T-helper 17 cell (primary cell): ENCODE measurements at places on chromosomes 5 and 9. TPM values are rescaled to one million over a fixed set of nuclear protein-coding genes. Genes with fewer than 3 reads are reported as not detected.

- H3K4me3 ChIP-seq = peak overlapping the region; percentile 89
- no peak overlapping the region for H3K27ac ChIP-seq
- H3K27me3 ChIP-seq = peaks cover 53% of the 10 kb centered on the region
These were observed 558 bp downstream of the SHROOM1 start for GRCh38 chr5:132829742-132830435.

Gene SH2D3C
- total RNA-seq = 15.9 TPM

DNA sequence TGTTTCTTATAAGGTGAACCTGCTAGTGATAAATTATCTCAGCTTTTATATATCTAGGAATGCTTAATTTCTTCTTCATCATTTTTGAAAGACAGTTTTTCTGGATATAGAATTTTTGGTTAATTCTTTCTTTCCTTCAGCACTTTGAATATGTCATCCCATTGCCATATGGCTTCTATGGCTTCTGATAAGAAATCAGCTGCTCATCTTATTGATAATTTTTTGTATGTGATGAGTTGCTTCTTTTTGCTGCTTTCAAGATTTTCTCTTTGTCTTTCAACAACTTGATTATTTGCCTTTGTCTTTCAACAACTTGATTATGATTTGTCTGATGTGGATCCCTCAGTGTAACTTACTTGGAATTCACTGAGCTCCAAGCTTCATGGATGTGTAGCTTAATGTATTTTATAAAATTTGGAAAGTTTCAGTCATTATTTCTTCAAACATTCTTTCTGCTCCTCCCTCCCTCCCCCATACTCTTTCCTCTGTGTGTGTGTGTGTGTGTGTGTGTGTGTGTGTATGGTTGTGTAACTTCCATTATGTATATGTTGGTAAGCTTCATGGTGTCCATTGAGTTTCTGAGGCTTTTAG, 243.9 kb downstream of the TLE1 start:
- H3K4me1 ChIP-seq = no peaks in the 10 kb centered on the region
- H3K4me3 ChIP-seq = no peak overlapping the region
- H3K36me3 ChIP-seq = no peaks in the 10 kb centered on the region
- no peak for DNase-seq
- no peaks in the 10 kb centered on the region for H3K27me3 ChIP-seq
- H3K27ac ChIP-seq = no peak overlapping the region

Gene GABRA6
- not detected for total RNA-seq

DNA sequence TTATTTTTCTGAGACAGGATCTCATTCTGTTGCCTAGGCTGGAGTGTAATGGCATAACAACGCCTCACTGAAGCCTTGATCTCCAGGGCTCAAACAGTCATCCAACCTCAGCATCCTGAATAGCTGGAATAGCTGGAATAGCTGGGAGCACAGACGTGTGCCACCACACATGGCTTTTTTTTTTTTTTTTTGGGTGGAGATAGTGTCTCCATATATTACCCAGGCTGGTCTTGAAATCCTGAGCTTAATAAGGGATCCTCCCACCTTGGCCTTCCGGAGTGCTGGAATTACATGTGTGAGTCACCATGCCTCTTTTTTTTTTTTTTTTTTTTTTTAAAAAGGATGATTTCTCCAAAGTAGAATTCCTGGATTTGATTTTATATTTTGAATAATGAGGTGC, 60.7 kb downstream of the NSD1 start:
- no peak overlapping the region for H3K27ac ChIP-seq
- H3K4me3 ChIP-seq = no peak overlapping the region
- peaks cover 5% of the 10 kb centered on the region for H3K36me3 ChIP-seq
- no peaks in the 10 kb centered on the region for H3K27me3 ChIP-seq

Gene BAAT
- total RNA-seq = not detected

Gene LOX
- 0.65 TPM for total RNA-seq

Gene DNAI1
- not detected for total RNA-seq

Gene ORM1
- total RNA-seq = not detected
